Fibroblast of the conjunctiva (primary cell): ENCODE measurements at places on chromosomes 1 and 21.

- no peak for DNase-seq
These were observed 1389.6 kb downstream of the KCNT2 start for GRCh38 chr1:195218428-195219212.

DNA sequence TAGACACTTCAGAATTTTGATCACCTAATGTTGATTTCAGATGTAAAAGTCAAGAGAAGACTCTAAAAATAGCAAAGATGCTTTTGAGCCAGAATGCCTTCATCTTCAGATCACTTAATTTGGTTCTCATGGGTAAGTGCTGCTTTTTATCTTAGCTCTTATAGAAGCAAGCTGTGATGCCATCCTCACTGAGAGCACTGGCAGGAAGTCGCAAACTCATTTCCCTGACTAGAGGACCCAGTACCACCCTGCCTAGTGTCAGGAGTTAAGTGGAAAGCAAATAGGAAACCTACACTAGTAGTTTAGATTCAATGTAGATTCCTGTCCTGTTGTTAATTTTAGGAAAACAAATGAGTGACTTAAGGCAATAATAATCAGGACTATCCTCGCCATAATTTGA lies 12.1 kb downstream of the IFNAR2 start:
- no peak for DNase-seq

GRCh38 chr1:203177036-203177405 lies 1.4 kb upstream of the MYBPH start:
- DNase-seq, result no peak

DNA sequence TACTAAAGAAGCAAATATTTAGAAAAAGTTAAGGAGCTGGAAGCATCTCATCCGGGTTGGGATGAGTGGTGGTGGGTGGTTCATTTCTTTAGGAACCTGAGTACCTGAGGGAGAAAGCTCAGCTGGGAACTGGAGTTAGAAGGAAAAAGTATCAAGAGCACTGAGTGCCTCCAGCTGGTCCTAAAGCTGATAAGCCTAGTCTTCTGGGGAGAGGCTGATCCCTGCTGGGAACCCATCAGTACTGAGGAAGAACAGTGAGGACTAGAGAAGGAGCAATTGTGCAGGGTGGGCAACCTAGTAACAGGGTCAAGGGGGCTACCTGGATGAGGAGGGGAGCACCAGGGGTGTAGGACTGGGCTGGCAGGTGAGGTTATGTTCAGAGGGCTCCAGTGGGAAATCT lies 89.5 kb downstream of the RUNX1 start:
- DNase-seq, result no peak

DNA sequence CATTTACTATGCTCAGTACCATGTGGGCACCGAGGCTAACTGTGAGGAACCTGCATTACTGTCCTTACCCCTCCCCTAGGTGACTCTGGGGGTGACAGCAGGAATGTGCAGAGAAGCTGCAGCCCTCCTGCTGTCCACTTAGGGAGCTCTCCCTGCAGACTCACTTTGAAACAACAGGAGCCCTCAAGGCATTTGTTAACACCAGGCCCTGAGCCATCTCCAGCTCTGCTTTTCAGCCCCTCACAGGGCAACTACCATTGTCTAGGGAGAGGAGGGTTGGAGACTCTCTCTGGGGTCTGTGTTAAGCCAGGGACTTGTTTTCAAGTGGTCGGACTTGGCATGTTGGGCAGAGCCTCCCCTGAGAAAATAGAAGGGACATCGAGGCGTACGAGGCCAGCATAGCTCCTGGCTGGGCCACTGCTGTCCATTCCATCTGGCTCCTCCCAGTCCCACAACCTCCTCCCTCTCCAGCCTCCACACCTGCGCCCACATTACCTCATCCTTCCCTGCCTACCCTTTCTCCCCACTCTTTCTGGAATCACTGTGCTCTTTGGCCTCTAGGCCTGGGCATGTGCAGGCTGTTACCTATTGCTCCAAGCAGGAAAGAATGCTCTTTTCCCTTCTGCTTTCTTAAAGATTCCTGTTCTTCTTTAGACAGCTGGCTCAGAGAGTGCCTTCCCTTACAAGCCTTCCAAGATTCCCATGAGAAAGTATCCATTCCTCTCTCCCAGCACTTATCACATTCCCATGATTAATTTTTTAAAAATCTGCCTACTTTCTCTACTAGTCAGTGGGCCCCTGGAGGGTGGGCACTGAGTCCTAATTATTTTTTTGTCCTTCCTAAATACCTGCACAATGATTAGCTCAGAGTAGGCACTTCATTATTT lies 102.7 kb upstream of the GCLM start:
- DNase-seq, result no peak

DNA sequence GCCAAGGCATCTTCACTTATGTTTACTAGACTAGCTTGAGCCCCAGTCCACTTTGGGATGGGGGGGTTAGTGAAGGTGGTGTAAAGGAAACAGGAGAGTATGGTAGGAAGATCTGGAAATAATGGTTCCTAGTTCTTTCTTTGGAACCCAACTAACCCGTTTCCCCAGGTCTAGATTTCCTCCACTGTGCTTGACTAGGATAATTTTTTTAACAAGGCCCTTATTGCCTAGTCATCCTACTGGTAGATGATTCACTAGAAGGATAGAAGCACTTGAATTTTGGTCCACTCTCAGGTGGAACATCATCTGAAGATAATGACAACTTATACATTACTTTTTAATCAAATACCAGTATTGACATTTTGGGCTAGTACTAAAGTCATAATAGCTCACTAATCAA lies 45.9 kb upstream of the MYOCOS start:
- no peak for DNase-seq

GRCh38 chr1:36438715-36439114 lies 11.5 kb downstream of the OSCP1 start:
- DNase-seq, result no peak

DNA sequence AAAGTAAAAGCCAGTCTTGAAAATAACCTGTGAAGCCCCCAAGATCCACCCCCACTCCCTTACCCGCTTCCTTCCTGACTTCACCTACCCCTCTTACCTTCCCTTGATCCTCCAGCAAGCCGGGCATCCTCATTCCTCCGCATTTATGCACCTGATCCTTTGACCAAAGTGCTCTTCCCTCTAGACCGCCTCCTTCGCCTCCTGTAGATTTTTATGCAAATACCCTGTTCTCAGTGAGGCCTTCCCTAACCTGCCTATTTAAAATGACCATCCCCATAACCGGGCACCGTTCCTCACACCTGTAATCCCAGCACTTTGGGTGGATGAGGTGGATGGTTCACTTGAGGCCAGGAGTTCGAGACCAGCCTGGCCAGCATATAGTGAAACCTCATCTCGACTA lies 1.1 kb upstream of the NENF start:
- no peak for DNase-seq

- DNase-seq, result peak; percentile 80
These were observed 104.1 kb downstream of the XCL2 start for GRCh38 chr1:168439456-168440375.

- DNase-seq, result no peak
These were observed 20.5 kb downstream of the HIVEP3 start for GRCh38 chr1:41898191-41898713.

GRCh38 chr1:32062867-32063230 lies 9.9 kb upstream of the TMEM39B start:
- DNase-seq, result no peak

GRCh38 chr1:54736685-54737084 lies 21.0 kb downstream of the TTC4 start:
- DNase-seq, result no peak

DNA sequence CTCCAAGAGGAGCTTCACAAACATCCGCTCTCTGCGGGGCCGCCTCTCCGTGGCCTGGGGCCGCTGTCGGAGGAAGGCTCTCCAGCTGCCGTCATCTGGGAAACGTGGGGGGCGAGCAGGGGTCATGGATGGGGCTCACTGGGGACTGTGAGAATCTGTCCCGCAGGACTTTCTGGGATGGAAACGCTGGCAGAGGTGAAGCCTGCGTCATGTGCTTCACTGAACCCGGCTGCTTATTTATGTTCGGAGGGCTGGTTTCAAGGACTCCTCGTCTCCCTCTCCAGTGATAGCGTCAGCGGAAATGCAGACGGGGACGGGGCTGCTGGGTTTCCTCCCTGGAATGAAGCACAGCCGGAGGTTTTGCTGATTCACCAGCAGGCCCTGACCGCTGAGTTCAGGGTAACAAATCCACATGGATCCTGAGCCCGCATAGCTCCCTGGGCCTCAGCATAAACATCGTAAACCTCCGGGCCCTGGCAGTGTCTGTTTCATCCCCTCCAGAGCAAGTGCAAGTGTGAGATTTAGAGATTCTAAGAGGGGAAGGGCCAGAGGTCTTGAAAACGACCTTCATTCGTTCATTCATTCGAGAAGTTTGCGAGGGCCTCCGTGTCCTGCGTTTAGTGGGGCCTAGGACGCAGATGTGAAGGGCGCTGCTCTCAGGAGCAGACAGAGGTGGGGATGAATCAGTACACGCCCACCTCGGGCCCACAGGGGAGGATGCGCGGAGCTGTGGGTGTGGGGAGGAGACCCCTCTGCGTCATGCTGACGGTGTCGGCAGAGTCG lies 7.0 kb upstream of the POFUT2 start:
- peak; percentile 74 for DNase-seq

GRCh38 chr1:1666526-1666925 lies 7.7 kb upstream of the CDK11B start:
- no peak for DNase-seq

DNA sequence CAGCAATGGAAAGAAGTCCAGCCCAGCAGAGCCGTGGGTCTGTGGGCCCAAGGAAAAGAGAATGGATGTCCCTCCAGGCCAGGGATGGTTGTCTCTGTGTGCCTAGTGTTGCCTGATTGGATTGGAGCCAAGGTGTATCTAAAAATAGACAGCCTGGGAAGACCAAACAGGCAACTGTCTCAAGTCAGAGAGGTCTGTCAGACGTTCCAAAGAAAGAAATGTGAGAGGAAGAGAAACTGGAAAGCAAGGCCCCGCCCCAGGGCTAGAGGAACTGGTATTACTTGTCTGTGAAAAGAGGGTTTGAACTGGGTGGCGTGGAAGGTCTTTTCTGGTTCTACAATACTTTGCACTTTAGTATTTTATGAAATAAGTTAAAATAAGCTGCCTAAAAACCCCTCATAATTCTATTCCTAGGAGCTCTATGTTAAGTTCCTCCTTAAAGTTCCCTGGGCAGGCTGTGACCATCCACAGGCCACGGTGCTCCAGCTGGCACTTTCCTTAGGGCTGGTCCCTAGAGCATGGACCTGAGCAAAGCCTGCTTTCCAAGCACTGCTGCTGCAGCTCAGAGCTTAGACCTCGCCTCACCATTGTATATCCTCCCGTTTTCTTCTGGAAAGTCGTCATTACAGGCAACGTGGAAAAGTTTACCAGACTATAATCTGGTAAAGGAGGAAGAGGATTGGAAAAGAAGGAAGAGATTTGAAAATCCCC lies 151.6 kb downstream of the DISC1 start:
- no peak for DNase-seq

- DNase-seq, result no peak
These were observed 10.8 kb downstream of the THEM4 start for GRCh38 chr1:151898519-151898991.

- DNase-seq, result no peak
These were observed 69.2 kb upstream of the GJA8 start for GRCh38 chr1:147833231-147833860.

- no peak for DNase-seq
These were observed 149.9 kb downstream of the GALNT2 start for GRCh38 chr1:230216896-230217295.

GRCh38 chr1:112517231-112517630 lies 8.5 kb downstream of the WNT2B start:
- no peak for DNase-seq

- DNase-seq, result no peak
These were observed 1.7 kb upstream of the OPTC start for GRCh38 chr1:203492082-203492747.

- DNase-seq, result no peak
These were observed 139.4 kb upstream of the CAMK1G start for GRCh38 chr1:209443975-209444651.

GRCh38 chr1:70358921-70359564 lies 4.5 kb upstream of the ANKRD13C start:
- no peak for DNase-seq
